Ecto neural progenitor cell (in vitro differentiated cells): ENCODE measurements at places on chromosomes 1 and 21.

DNA sequence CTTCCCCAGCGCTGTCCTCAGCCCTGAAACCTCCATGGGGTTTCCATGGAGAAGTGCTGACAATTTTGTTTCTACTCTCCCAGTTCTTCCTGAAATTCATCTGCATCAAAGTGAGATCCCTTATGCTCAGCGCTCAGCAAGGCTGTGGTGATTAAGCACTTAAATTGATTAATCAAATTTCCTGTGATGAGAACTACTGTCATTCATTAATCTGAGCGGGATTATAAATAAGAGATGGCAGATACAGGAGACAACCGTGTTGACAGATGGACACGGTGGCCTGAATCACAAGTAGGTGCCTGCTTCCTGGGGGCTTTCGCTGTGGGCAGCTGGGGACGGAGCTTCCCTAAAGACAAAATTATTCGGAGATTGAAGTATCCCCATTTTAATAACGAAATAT, 329.1 kb upstream of the VAMP3 start:
- no peak for DNase-seq

- no peak for DNase-seq
These were observed 73.4 kb upstream of the F3 start for GRCh38 chr1:94614996-94615395.

DNA sequence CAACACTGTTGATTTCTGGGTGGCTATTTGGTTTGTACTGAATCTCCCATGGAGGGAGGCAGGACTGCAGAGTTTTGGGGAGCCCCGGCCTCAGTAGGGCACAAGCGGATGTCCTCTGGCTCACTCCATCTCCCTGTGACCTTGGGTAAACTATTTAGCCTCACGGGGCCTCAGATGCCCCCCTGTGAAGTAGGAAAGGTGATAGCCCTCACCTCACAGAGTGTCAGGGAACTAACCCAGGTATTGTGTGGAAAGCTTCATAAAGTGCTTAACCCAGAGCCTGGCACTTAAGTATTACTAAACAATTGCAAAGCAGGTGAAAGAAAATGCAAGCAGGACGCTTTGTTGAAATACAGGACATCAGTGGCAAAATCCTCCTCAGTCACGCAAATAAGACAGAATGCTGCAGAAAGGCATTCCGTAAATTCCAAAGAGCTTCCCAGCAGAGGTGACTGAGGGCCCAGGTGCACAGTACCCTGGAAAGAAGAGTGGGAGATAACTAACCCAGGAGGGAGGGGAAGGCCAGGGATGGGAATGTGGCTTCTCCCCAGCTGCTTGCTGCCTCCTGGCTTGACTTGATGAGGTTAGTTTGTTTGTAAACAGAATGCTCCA, 436.3 kb downstream of the PRDM2 start:
- no peak for DNase-seq

- DNase-seq = no peak
These were observed 54.5 kb downstream of the PAPPA2 start for GRCh38 chr1:176517484-176517883.
